Stimulated activated CD8-positive, alpha-beta memory T cell treated with anti-CD3 and anti-CD28 coated beads, Interleukin-7, amount 100 ng/mL, for 24 hours (primary cell): ENCODE measurements at places on chromosomes 7 and 10.

DNA sequence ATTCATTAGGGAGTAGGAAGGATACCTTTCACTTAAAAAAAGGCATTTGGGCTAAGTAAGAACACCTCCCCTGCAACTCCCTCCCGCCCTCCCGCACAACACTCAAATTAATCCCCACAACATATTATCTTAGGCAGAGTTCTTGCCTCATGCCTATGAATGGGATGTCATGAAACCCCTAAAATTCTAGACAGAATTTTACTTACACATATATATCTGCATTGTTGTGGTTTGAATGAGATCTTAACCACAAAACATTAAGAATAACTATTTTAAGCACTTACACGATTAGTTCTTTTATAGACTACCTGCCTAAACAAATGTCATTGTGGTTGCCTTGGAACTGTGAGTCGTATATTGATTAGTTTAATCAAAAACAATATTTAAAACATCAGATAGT lies 4.5 kb upstream of the ITGB1 start:
- DNase-seq: no peak

- no peak for DNase-seq
Observed at GRCh38 chr10:117514971-117515370, 27.6 kb upstream of the EMX2 start.

GRCh38 chr7:47303695-47304453 lies 278.0 kb downstream of the TNS3 start:
- no peak for DNase-seq

DNA sequence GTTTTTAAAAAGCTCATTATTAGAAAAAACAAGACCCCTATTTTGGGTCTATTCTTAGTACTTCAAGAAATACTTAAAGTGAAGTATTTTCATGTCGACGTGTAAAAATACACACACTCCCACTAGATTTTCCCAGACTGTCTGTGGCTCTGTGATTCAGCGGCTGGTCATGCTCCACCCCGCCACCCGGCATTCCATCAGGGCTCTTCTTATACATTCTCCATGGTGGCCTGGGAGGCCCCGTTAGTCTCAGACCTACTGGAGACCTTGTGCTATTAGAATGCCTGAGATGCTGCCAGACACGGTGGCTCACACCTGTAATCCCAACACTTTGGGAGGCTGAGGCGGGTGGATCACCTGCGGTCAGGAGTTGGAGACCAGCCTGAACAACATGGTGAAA lies 13.1 kb downstream of the TECPR1 start:
- DNase-seq: no peak

- no peak for DNase-seq
Observed at GRCh38 chr7:26912933-26913536, 48.6 kb upstream of the SKAP2 start.

GRCh38 chr7:112205343-112206237 lies 609 bp downstream of the DOCK4 start:
- DNase-seq: no peak

DNA sequence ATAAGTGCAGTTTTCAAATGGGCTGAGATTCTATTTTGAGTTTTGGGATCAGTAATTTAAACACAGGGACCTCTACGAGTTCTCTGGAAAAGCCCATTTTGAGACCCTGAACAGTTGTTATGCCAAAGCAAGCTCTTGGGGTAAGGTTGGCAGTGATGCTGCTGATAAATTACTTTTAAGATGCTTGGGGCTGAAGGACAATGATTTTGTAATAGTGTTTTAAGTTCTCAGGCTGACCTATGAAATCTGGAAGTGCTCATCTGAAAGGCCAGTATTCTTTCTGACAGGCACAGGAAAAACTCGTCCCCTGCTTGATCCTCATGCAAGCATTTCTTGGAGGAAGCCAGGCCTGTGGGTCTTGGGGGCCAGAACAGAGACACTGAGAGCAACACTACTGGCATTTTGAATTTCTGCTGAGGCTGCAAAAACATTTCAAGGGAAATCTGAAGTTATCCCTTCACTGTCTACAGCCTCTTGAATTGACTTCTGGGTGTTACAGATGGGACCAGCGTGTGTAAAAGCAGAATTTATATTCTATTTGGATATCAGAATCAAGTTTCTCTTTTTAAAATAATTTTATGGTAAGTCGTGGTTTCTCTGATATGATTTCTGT lies 79.7 kb downstream of the AUTS2 start:
- no peak for DNase-seq

DNA sequence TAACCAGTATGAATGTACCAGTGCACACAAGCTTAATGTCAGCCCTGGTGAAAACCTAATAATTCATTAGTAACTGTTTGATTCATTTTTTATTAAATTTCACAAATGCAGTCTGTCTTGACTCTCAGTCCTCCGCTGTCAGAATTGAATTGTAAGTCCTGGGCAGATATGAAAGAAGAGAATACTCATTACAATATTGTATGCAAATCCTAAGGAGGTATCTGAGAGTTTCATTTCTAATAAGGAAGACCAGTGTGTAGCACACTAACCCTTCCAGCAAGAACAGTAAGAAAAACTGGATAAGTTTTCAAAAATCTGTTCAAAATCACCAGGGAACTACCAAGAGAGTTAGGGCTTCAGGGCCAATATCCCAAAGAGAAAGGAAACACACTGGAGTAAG lies 652.1 kb downstream of the SUGCT start:
- no peak for DNase-seq

DNA sequence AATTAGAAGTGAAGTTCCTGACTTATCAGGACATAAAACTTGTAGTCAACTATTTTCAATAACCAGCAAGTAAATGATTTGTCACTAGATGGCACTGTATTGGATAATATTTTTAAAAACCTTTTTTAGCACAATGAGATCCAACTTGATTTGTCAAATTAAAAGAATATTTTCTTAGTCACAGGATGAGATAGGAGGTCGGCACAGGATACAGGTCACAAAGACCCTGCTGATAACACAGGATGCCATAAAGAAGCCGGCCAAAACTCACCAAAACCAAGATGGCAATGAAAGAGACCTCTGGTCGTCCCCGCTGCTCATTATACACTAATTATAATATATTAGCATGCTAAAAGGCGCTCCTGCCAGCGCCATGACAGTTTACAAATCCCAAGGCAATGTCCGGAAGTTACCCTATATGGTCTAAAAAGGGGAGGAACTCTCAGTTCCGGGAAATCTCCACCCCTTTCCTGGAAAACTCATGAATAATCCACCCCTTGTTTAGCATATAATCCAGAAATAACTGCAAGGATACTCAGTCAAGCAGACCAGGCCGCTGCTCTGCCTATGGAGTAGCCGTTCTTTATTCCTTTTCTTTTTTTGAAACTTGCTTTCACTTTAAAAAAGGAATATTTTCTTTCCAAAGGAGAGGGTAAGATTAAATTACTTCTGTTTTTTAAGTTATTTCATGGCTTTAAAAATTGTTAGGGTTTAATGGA lies 255.7 kb upstream of the MKLN1 start:
- no peak for DNase-seq

GRCh38 chr7:111184987-111185386 lies 94.1 kb downstream of the LRRN3 start:
- DNase-seq: no peak

- DNase-seq: no peak
Observed at GRCh38 chr7:90424720-90425119, 21.5 kb downstream of the CLDN12 start.

DNA sequence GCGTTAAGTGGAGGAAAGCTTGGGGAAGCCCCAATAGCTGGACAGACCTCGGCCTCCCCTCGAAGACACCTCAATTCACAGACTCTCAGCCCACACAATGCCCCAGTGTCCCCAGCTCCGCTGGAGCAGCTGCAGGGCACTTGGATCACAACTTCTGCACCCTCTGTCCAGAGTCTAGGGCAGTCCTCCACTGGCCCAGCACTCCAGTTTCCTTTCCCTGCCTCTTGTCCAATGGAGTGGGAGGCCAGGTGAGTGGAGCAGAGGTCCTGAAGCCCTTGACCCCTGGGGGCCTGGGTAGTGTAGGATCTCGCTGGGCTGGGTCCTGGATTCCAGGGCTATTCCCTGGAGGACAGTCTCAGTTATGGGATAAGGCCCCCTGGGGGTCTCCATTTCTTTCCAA lies 11.9 kb downstream of the SFRP5 start:
- DNase-seq: no peak

DNA sequence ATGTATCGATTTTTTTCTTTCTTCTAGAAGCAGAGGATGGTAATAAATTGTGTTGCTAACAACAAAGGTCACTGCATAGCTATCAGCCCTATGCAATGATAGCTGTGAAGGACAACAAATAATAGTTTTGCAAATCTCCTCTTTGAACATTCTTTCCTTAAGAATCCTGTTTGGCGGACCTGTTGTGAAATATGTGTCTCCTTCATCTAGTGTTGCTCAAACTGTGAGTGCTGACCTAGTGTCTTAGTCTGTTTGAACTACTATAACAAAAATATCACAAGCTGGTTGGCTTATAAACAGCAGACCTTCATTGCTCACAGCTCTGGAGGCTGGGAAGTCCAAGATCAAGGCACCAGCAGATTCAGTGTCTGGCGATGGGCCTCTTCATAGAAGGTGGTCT lies 53.7 kb downstream of the CAV1 start:
- DNase-seq: no peak

GRCh38 chr10:99609186-99609585 lies 11.1 kb downstream of the SLC25A28 start:
- no peak for DNase-seq

- DNase-seq: no peak
Observed at GRCh38 chr7:157263156-157263555, 73.6 kb upstream of the DNAJB6 start.

DNA sequence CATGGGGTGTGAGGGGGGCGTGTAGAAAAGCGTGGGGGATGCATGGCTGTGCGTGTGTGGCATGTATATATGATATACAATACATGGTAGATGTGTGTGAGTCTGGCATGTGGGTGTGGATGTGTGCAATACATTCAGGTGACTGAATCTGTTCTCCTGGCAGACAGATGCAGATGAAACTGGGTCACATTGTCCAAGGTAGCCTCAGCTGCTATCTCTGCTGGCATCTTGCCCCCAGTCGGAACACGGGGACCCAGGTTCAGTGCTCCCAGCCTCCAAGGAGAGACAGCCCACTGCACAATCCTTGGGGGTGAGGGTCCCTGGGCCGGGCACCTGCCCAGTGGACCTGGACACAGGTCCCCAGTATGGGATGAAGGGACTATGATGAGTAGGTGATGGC lies 12.4 kb upstream of the SRRM3 start:
- no peak for DNase-seq
